ENCODE measurements at places on chromosomes 13 and 19.

DNA sequence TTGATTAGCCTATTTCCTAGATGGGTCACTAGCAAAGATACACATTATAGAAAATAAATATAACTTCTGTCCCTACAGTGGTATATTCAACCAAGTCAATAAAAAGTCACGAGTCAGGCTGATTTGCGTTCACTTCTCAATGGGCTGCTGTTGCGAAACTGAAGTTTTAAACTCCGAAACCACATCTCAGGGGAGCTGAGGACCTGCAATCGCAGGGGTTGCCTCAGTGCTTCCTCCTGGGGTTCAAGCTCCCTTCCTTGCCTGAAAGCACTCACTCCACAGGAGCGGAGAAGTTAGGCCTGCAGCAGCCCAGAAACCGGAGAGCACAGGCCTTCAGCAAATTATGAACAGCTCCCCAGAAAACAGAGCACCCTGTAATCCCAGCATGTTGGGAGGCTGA is 39.6 kb downstream of the RAB20 start:
- DNase-seq: no peak

DNA sequence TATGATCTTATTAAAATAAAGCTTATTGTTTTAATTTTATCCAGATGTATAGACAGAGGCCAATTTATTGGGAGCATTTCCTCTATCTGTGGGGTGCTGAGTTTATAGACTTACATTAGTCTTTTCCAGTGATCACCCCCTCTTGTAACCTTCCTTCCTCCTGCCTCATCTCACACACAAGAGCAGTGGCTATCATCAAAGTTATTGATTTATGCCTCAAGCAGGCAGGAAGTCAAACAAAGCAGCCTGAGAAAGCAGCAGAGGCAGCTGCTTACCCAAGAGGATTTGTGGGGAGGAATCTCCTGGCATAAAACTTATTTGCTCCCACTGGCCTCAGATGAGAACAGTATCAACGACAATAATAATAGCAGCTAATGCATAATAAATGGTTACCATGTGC is 26.3 kb upstream of the DCLK1 start:
- DNase-seq: no peak

DNA sequence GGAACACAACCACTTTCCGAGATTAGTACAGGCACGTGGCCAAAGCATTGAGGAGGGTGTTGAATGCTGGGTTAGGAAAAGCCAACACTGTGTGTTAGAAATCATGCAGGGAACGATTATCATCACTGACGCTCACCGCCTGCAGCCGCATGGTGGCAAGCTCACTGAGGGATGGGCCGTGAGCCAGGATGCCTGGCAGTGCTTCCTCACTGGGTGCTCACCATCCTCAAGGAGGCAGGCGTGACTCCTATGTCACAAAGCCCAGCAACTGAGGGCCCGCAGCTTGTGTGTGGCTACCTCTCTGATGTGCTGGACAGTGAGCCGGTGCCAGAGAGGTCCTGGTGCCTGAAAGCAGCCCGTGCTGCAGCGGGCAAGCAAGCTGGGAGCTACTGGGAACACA is 30.4 kb upstream of the TIMM44 start:
- no peak for DNase-seq

DNA sequence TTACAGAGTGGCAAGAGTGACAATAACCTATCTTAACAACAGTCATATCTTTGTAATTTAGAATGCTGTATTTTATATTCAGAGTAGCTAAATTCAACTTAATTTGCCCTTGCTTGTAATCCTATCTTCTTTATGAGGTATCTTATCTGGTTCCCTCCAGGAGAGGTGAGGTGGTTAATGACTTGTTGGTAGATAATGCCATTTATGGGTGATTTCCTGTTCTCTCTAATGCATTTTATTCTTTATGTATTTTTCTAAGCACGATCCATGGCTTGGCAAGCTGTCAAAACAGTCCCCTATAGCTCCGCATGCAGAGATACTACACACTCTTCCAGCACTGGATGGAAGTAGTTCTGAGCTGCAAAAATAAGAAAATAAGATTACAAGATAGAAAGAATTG is 267.9 kb downstream of the LMO7 start:
- DNase-seq: no peak

DNA sequence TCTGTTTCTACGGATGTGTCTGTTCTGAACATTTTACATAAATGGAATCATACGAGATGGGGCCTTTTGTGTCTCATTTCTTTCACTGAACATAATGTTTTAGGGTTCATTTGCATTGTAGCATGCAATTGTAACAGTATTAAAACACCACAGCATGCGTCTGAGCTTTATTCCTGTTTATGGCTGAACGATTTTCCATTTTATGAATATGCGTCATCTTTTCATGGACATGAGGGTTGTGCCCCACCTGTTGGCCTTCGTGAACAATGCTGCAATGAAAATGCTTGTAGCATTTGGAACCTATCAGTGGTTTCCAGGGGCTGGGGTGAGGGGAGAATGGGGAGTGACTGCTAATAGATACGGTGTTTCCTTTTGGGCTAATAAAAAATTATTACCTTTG is 5.1 kb downstream of the OR10H1 start:
- DNase-seq: no peak

DNA sequence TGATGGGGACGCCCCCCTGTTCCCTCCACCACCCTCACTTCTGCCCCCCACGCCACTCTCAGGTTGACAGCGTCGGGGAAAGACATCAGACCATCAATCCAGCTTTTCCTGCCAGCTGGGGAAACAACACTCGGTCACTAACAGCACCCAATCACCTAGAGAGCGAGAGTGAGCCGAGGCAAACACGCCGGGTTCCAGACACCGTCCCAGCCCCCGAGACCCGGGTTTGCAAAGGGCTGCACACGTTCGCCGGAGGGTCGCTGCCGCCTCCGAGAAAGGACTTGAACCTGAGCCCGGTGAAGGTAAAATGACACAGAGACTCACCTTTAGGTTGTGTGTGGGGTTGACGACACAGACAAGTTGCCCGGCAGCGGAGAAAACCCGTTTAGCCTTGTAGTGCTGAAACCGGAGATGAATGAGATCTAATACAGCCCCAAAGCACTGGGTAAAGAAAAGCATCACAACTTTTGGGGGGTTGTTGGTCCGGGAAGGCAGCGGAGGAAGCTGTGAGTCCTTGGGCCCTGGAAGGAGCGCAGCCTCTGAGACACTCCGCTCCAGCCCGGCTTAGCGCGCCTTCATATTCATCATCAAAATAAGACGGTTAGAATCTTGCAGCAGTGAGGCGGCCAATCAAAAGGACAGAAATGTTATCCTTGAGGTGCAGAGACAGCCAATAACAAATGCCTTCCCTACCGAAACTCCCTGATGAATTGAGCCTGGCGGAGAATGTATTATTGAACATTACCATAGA is at the start of gene SIAH3:
Gene SIAH3, minus strand, starts transcription at position 583 of the 751 bp plus-strand sequence. Its CDS starts 124 bp downstream, at position 459.
- peak; percentile 51 for DNase-seq

DNA sequence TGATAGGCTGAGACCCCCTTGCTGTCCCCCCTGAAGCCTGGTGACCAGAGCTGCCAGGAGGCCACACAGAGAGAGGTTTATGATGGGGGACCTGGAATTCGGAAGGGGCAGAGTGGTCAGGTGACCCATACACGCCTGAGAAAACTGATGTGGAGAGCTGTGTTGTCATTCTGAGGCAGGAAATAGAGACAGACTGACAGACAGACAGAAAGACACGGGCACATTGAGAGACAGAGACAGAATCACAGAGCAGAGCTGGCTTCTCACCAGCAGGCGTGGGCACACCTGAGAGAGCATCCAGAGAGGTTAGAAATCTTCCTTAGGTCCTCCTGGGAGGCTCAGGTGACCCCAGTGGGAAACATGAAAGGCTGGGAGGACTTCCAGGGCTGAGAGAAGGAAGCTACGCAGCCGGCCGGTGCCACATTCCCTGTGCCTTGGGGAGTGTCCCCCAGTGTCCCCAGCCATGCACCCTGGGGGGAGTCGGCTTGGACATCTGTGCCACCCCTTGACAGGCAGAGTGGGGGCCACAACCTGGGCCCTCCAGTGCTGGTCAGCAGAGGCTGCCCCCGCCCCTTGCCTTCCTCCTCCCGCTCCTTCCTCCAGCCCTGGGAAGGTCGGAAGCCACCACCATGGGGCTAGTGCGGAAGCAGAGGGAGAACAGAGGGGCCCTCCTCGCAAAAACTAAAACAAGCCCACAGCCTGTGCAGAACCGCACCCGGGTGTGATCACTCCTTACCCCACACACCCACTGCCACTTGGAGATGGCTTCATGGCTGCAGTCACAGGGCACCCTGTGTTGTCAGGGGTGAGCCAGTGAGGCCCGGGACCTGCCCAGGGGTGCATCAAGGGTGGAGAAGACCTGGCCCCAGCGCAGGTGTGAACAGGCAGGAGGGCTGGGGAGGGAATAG is 2.2 kb downstream of the FFAR1 start:
- DNase-seq: no peak

- DNase-seq: no peak
These were observed 7.4 kb downstream of the CAMSAP3 start for GRCh38 chr19:7602935-7603497.

DNA sequence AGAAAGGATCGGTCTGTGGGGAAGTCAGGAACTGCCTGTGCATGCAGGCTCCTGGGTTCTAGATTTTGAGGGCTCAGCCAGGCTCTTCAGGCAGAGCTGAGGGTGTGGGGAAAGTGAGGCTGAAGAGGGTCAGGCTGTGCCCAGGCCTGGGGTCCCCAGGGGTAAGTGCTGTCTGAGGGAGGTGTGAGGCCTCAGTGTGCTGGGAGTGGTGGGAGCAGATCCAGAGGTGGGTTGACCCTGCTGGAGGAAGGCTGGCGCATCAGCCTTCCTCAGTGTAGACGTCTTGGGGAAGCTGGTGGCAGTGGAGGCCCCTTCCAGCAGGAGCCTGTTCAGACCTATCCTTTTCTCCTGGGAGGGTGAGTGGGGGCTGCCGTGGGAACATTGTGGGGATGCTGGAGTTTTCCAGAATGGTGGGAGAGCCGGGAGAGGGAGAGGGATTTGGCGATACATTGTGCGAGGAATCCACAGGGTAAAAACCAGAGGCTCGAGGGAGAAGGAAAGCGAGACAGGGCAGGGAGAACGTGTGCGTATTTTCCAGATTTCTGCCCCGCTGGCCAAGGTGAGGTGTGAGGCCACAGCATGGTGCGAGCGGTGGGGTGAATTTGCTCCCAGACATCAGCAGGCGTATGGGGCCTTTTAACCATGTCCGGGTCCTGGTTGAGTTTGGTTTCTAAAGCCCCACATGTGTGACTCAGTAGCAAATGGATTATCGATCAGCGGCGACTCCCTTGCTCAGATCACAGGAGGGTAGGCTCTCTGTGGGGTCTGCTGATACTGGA is 237.7 kb downstream of the TEX29 start:
- DNase-seq: no peak
